ENCODE measurements at places on chromosomes 7 and 10.
A peak's percentile ranks its signal among the peaks of the same experiment; 100 is the strongest.

GRCh38 chr10:125008689-125009638 is 67.0 kb downstream of the ZRANB1 start:
- DNase-seq = no peak

DNA sequence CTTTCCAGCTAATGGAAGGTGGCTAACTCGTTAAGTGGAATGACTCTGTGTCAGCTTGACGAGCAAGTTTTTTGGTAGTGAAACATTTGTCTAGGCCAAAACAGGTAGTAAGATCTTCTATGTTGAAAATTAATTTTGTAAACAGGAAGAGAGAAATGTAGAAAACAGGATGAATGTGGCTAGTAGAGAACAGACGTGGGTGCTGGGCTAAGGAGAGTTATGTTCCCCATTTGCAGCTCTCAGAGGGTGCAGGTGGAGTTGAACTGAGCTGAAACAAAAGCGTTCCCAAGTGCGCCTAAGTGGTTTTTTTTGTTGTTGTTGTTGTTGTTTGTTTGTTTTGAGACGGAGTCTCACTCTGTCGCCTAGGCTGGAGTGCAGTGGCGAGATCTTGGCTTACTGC is 59.5 kb upstream of the SRPK2 start:
- no peak for DNase-seq

GRCh38 chr7:126792521-126792920 is 460.2 kb downstream of the GRM8 start:
- no peak for DNase-seq

GRCh38 chr10:78937800-78938694 is 130.7 kb upstream of the ZMIZ1 start:
- DNase-seq = peak; percentile 43

- no peak for DNase-seq
Measured at GRCh38 chr10:122298206-122298597, 27.1 kb downstream of the BTBD16 start.

DNA sequence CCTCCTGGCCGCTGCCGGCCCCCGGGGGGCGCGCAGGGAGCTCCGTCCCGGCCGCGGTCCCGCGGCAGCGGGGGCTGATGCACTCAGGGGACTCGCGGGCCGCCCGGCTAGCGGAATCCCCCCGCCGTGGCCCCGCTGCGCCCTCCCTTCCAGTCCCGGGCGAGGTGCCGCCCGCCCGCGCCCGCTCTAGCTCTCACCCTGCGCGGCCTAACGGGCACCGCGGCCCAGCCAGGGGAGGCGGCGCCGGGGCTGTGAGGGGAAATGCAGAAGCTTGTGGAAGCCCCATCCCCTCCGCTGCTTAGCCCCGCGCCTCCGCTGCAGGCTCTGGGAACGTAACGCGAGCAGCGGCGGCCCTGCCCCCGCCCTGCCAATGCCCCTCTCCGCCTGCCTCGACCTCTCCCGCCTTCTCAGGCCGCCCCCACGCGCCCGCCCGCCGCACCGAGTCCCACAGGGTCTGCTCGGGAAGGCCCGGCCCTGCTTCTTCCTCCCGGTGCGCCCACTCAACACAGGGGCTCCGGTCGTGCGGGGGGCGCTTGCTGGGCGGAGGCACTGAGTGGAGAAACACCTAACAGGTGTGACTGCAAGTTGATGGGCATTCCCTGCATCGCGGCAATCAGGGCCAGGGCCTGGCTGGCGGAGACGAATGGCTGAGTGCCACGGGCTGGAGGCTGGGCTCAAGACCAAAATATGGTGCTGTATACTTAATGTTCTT is 384 bp upstream of the TMEM229A start:
- DNase-seq = no peak

DNA sequence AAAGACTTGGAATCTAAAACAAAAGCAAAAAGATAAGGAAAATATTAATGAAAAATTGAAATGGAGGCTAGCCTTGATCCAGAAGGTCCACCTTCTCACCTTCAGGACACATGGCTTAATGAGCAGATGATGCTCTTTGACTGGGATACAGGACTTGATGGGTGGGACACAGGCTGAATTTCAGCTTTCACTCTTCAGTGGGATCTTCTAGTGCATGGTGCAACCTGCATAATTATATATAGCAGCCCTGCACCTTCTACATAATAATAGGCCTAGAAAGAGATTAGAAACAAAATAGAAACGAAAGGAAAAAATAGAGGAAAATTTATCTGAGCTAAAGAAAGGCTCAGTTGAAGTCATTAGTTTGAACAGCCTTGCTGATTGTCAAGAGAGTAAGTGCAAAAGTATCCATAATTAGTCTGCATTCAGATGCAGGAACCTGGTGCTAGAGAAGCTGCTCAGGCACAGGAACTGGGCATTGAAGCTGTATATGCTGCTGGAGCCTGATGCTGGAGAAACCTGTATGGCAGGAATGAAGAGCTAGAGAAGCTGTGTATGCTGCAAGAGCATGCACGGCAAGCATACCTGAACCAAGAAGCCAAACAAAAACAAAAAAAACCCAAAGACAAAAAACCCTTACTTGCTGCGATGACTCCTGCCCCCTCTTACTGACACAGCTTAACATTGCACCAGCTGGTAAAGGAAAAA is 19.4 kb downstream of the MKLN1 start:
- DNase-seq = no peak

- DNase-seq = no peak
Measured at GRCh38 chr10:76497666-76498065, 1066.2 kb downstream of the LRMDA start.

DNA sequence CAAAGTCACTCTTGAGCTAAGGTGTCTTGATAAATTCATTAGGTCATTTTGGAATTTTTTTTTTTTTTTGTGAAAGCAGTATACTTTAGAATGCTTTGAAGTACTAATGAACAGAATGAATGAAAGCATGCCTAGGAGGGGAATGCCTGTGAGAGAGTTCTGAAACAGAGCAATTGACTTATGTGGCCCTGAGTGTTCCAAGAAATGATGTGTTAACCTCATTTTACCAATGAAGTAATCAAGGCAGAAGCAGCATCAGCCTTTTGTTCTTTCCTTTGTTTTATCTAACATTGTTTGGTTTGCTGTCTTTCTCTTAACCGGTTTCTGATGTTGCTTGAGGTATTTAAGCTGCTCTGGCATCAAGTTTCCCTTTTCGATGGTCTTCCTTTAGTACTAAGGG is 154.6 kb upstream of the HGF start:
- no peak for DNase-seq

DNA sequence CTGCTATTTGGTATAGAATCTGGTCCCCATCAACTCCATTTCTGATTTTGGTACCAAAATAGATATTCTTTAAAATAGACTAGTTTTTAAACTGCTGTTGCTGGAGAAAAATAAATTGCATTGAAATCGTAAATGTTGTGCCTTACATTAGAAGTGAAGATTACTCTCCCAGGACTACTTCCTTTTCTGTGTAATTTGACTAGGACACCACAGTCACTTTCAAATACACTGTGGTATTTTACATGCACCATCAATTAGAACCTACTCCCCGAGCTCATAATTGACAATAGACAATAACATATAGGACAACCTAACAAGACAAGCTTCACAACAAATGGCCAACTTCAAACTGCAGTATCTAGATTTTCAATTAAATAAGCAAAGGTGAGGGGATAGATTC is 211.5 kb downstream of the DGKB start:
- DNase-seq = no peak

DNA sequence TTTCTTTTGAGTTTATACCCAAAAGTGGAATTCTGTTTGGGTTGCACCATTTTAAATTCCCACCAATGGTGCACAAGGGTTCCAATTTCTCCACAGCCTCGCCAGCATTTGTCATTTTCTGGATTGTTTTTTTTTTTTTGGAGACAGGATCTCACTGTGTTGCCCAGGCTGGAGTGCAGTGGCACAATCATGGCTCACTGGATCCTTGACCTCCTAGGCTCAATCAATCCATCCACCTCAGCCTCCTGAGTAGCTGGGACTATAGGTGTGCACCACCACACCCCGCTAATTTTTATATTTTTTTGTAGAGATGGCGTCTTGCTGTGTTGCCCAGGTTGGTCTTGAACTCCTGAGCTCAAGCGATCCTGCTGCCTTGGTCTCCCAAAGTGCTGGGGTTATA is 46.6 kb downstream of the CUX1 start:
- no peak for DNase-seq

DNA sequence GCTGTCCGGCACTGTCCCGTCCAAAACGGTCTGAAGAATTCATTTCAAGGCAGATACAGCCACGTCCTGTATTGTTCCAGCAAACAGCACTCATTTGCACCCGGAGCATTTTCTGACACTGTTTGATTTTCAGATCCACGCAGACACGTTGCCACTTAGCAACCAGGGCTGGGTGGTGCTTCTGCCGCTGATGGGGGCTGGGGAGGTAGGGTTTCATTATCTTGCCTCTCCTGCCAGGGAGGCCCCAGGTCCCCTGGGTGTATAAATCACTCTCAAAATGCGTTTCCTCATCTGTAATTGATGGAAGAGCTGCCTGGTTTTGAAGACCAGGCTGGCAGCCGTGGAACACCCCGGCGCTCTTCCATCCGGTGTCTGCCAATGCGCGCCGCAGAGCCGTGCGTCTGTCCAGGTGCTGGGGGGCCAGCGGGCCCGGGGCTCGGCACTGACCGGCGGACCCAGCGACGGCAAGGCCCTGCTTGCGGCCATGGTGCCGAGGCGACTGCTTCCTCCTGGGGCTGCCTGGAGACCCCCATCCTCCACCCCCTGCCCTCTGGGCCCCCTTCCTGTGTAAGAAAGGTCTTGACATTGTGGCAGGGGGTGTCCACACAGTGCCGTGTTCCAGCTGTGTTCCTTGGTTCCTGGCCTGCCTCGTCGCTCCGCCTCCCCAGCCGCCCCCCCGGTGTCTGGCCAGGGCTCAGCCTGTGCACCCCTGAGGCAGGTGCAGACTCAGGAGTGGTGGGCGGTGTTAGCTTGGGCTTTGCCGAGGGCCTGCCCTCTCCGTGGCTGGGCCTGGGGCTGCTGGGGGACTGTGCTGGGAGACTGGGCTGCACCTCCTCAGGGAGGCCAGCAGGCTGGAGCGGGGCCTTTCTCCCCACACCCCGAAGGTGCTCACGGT is 16.6 kb downstream of the ADGRA1 start:
- DNase-seq = no peak

GRCh38 chr7:81533931-81534330 is 235.9 kb downstream of the HGF start:
- no peak for DNase-seq

GRCh38 chr10:74343804-74344203 is 192.8 kb downstream of the ADK start:
- no peak for DNase-seq

DNA sequence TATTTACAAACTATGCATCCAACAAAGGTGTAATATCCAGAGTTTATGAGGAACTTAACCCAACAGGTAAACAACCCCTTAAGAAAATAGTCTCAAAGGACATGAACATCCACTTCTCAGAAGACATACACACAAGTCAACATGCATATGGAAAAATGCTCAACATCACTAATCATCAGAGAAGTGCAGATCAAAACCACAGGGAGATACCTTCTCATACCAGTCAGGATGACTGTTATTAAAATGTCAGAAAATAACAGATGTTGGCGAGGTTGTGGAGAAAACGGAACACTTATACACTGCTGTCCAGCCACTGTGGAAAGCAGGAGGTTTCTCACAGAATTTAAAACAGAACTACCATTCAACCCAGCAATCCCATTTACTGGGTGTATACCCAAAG is 84.0 kb downstream of the ADD3 start:
- DNase-seq = no peak

DNA sequence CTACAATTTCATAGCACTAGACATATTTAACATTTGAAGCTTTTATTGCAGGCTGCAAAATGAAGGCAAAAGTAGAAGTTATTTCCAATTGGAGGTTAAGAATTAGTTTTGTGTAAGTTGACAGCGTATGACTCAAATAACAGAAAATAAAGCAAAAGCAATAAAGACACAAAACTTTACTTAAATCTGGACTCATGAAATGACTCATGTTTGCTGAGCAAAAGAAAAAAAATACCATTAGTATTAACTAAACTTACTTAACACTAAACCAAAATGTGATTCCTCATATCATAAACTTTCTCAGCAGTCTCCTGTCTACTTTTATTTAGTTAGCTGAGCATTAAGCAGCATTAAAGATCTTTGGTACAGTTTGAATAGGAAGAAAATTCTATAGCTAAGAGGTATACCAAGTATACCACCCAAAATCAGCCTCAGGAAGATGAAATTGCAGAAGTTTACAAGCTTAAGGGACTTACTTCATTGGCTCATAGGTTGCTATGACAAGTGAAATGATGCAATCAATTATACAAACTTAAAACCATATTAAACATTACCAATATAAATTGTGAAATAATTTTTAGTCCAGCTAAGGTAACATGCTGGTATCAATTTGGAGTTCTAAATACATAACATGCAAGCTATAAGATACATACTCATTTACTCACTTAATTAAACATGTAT is 1131.4 kb downstream of the XPNPEP1 start:
- DNase-seq = no peak

DNA sequence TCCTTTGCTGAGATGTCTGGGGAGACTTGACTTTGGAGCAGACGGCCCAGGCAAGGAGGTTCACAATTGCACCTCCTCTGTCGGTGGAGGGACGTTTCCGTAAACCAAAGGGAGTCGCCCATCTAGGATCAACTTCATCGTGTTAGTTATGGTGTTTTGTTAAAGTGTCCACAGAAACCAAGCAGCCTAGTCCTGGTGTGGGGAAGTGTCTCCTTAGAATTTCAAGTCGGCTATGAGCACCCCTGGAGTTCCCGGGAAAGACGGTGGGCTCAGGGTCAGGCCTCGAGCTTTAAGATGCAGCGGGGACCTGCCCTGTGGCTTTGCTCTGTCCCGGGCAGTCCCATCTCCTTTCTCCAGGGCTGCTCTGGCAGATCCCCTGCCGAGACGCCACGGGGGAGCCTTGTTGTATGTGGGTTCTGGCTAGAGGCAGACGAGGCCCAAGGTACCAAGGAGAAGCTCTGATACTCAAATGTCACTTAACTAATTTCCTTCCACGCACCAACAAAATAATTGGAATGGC is 319.2 kb downstream of the ADARB2 start:
- DNase-seq = no peak

DNA sequence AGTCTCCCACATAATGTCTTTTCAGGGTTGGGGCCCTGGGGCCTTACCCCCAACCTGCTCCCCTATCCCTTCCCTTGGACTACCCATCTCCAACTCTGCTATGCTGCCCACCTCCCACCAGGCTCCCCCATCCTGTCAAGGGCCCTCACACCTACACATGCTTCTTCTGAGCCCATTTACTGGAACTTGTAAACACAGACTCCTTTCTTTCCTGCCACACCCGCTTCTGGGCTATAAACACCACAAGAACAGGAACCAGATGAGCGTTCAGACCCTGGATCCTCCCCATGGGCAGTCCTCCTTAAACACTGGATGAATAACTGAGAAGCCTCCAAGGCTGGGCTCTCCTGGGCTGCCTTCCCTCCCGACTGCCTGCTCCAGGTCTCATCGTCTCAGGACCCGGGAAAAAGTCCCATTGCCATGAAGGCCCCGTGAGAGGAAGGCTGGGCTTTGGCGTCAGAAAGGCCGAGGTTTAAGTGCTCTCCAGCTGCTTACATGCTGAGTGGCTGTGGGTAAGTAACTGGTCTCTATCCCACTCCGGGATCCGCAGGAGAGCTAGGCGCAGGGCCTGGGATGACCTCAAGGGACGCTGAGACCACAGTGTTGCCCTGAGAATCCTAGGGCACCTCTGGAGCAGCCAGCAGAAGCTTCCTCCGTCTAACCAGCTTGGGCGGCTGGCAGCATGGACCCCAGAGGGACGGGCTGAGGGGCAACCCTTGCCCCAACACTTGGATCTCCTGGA is 15.6 kb upstream of the CRHR2 start:
- DNase-seq = no peak

- no peak for DNase-seq
Measured at GRCh38 chr10:113872139-113873030, 17.9 kb downstream of the NHLRC2 start.

- no peak for DNase-seq
Measured at GRCh38 chr7:92423710-92424131, 23.6 kb upstream of the GATAD1 start.

- DNase-seq = no peak
Measured at GRCh38 chr7:68269405-68269804, 1272.8 kb downstream of the TYW1 start.

All from GM12891 (cell line).